RKO (cell line): ENCODE measurements at places on chromosomes 1 and 21.

DNA sequence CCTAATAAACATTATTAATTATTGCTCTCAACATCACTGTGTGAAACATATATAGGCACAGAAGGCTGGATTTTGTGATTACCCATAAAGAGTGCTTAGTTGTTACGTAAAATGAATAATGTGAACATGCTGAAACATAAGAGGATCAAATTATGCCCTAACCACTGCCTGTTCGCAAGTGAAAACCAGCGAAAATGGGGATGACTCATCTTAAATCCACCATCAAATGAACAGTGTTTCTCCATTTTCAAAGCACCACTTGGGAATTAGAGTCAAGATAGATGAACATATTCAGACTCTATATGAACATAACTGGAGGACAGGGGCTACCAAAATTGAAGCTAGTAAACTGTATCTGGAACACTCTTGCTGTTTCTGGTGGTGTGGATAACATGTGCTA is 386.2 kb downstream of the HHIPL2 start:
- DNase-seq: no peak

DNA sequence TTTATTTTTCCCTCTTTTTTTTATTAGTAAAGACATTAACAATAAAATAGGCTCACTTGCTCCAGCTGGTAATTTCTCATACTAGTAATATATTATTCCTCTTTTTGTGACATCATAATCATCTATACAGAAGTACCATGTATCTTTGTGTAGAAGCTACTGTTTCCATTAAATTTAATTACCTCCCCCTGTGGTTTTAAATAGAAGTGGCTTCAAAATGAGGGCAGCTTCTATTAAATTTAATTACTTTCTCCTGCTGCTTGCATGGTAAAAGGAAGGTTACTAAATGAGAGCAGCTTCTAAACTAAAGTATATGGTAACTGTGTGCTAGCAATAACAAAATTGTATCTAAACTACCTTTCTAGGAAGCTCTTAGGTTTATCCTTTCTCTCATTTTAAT is 94.0 kb downstream of the DPYD start:
- no peak for DNase-seq

GRCh38 chr1:52426371-52426770 is 22.0 kb downstream of the PRPF38A start:
- no peak for DNase-seq

- peak; percentile 5 for DNase-seq
These were observed 114.7 kb upstream of the IRF2BP2 start for GRCh38 chr1:234724516-234725176.

- DNase-seq: no peak
These were observed 487.3 kb downstream of the SIPA1L2 start for GRCh38 chr1:232142403-232143314.

DNA sequence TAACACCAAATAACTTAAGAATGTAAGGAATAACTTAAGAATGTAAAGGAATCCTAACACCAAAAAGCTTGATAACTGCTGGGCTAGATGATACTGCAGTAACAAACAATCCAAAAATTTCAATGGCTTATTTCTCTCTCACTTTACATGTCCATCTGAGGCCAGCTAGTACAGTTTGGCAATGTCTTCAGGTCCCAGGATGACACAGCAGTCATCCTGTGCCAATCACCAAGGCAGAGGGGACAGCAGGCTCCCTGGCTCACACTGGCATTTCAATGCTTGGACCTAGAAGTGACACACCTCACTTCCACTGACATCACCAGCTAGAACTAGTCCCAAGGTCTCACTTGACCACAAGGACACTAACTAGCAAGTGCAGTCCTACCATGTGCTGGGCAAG is 15.3 kb downstream of the DNAJC11 start:
- no peak for DNase-seq

DNA sequence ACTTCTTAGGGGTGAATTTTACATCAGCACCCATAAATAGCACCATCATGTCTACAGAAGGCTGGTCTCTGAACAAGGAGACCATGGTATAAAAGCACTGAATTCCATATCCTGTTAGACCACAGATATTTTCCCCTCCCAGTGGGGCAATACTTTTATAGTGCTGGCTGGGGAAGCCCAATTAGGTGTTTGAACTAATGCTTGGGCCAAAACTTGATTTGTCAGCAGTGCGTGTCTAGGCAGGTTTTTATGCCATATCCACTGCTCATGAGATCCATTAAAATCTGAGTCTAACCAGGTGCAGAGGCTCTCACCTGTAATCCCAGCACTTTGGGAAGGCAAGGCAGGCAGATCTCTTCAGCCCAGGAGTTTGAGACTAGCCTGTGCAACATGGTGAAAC is 623.0 kb downstream of the NPHP4 start:
- no peak for DNase-seq

GRCh38 chr1:29527314-29528004 is 291.1 kb downstream of the PTPRU start:
- DNase-seq: no peak

DNA sequence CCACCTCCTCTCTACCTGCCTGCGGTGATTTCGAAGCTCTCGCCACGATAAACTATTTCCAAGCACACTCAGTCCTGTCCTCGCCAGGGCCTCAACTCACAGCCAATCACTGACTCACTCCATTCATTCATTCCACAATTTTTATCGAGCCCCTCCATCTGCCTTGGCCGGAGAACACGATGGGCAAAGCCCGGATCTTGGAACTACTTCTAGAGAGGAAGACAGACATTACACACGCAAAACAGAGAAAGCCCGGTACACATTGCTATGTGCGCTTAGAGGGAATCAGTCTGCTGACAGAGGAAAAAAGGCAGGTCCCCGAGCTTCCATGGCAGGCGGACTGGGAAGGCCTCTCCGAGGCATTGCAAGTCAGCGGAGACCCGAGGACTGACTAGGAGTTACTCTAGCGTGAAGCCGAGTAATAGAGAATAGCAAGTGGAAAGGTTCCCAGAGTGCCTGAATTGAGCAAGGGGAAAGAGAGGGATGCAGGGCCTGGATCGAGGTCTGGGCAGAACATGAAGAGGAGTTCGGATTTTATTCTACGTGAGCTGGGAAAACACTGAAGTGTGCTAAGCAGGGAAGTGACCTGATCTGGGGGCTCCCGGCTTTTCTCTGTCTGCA is 54.2 kb upstream of the DNAJC6 start:
- peak; percentile 55 for DNase-seq

- no peak for DNase-seq
These were observed 44.6 kb downstream of the RASSF5 start for GRCh38 chr1:206551986-206552326.

- DNase-seq: no peak
These were observed 711.1 kb upstream of the CHRM3 start for GRCh38 chr1:238675221-238675620.

GRCh38 chr1:222241410-222241809 is 306.5 kb downstream of the HHIPL2 start:
- DNase-seq: no peak

GRCh38 chr1:81432059-81432458 is 368.7 kb upstream of the ADGRL2 start:
- no peak for DNase-seq

DNA sequence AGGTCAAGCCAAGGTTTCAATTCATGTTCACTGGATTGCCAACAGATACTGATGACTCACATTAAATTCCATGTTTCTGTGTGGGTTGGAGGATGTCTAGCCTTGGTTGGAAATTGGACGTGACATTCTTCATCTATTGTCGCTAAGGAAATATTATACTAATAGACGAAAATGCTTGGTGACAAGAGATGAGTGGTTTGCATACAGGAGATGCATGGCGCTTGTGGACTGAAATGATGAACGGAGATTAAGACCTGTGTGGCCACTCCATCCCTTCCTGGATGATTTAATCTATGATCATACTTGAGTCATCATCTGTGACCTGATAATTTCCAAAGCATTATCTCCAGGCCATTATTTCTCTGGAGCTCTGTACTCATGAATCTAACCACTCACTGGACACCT is 97.0 kb upstream of the CD34 start:
- DNase-seq: peak; percentile 36

- no peak for DNase-seq
These were observed 36.2 kb downstream of the CAMK2N1 start for GRCh38 chr1:20449735-20450311.

DNA sequence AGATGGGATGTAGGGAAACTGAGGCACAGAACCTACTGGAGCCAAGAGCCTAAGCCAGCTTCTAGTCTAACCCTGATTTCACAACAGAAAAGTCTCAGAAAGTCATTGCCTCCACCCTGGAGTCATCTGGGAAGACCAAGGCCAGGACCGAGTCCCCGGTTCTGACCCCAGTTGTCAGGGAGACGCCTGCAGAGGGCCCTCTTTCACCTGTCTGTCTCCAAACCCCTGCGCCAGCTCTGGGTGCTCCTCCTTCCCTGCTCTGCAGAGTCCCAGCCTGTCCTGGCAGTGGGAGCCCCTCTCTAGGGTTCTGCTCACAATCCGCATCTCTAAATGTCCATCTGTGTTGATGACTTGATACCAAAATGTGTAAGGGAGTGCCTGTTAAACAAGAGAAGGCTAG is 149.7 kb downstream of the PGBD5 start:
- DNase-seq: no peak

DNA sequence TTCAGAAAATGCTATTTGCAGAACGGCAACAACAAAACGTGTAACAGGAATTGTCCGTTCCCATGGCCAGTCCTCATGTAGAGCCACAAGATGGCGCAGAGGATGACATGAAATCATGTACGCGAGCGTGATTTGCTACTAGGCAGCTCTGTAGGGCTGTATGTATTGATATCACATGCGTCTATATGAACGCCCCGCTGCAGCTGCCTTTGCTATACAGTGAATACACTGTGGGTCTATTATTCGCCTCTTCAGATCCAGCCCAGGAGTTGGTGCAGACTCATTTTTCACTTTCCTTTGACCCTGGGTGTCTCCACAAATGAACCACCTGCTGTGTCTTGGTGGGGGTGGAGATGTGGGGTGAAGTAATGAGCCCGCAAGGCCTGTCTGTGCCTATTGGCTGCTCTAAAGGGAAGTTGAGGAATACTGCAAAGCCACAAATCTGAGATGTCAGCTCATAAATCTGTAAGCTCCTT is 361.5 kb downstream of the KIF26B start:
- no peak for DNase-seq

DNA sequence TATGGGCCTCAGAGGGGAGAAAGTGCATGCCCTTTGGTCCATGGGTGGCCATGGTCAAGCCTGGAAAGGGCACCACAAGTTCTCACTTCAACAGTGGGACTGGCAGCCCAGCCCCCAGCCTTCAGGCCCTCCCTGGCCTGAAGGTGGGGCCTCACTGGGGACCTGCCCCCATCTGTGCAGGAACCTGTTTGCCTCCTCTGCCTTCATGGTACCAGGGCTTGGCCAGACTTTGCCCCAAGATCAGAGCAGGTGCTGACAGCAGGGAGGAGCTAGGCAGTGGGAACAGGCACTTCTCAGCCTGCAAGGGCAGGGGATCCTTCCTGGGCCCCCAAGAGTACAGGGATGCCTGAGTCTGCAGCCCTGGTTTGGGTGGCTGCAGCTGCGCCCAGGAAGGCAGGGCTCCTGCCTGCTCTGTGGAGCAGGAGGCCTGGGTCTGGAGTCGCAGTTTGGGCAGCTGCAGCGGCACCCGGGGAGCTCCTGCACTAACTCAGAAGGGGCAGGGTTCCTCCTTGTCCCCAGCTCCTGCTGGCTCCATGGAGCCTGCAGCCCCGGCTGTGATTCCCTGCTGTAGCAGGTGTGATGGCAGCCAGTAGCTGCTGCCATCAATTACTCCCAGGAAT is 460.1 kb upstream of the NCAM2 start:
- no peak for DNase-seq

- DNase-seq: no peak
These were observed 9.3 kb downstream of the WNT3A start for GRCh38 chr1:228016181-228016510.

GRCh38 chr1:109370712-109371340 is 26.9 kb downstream of the SORT1 start:
- peak; percentile 22 for DNase-seq

- DNase-seq: peak; percentile 28
These were observed 104.4 kb downstream of the PCBP3 start for GRCh38 chr21:45747802-45748445.

- DNase-seq: no peak
These were observed 530.5 kb downstream of the PTBP2 start for GRCh38 chr1:97252076-97252475.

DNA sequence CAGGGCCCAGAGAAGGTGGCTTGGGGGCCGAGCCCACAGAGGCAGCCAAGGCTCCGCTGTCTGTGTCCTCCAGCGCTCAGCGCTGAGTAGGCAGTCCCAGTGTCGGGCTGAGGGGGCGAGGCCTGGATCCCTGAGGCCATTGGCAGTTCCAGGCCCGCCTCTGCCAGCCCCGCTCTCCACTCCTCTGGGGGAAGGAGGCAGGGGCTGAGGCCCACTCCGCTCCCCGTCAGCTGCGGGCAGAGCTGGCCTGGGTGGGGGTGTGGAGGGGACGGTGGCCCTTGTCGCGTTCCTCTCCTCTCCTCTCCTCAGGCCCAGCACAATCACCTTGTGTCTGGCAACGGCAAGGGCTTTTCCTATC is 132.8 kb downstream of the CASZ1 start:
- no peak for DNase-seq

GRCh38 chr1:167880580-167881021 is 33.3 kb downstream of the ADCY10 start:
- DNase-seq: no peak

- DNase-seq: no peak
These were observed 116.8 kb upstream of the WNT4 start for GRCh38 chr1:22259551-22260282.

DNA sequence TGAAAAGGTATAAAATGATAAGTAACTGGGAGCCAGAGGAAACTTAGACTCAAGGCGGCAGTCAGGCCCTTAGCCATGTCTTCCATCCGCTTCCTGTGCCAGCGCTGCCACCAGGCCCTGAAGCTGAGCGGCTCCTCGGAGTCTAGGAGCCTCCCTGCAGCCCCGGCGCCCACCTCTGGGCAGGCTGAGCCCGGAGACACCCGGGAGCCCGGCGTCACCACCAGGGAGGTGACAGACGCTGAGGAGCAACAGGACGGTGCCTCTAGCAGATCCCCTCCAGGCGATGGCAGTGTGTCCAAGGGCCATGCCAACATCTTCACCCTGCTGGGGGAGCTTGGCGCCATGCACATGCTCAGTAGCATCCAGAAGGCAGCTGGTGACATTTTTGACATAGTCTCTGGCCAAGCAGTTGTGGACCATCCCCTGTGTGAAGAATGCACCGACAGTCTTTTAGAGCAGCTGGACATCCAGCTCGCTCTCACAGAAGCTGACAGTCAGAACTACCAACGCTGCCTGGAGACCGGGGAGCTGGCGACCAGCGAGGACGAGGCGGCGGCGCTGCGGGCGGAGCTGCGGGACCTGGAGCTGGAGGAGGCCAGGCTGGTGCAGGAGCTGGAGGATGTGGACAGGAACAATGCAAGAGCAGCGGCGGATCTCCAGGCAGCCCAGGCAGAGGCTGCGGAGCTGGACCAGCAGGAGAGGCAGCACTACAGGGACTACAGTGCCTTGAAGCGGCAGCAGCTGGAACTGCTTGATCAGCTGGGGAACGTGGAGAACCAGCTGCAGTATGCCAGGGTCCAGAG is at the start of gene BECN2:
Gene BECN2, plus strand, starts transcription at position 76 of the 803 bp plus-strand sequence. Its CDS starts 0 bp downstream, at position 76.
- DNase-seq: no peak

DNA sequence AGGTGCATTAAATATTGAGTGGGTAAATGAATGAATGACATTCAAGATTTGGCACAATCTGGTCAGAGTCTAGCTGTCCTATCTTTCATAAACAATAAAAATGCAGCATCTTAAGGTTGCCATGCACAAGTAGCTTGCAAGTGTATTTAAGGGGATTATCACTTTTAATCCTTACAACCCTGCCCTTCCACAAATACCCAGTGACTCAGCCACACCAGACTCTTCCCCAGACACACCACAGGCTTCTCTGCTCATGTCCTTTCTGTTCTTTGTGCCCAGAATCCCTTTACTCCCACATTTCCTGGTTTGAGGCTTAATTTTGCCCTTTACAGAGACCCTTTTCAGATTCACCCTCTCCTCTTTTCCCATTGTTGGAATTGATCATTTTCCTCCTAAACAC is 59.8 kb downstream of the KIRREL1 start:
- DNase-seq: no peak
